ENCODE measurements at places on chromosomes 13 and 19.

DNA sequence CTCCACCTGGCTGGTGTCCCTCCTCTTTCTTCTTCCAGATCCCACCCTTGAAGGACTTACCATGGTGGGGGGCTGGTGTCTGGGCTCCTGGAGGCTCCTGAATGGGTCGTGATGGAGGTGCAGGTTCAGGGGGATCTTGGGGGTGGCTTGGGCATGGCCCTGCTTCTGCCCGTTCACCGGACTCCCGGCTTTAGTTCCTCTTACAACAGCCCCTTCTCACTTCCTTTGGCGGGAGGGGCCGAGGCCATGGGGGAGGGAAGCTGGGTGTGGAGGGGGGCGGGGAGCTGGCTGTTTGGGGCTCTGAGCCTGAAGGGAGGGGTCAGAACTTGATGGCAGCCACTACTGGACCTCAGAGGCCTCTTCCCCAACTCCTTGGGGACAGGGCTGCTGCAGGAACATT, at the start of gene MYO1F:
TSS of gene MYO1F (minus strand) at position 196 of the 400 bp plus-strand sequence. CDS start at position 63, 133 bp downstream.
- no peak for DNase-seq

- peak; percentile 36 for DNase-seq
These were observed 17.1 kb downstream of the UCHL3 start for GRCh38 chr13:75566658-75567057.

GRCh38 chr19:4334929-4335570, 3.6 kb downstream of the STAP2 start:
- no peak for DNase-seq

DNA sequence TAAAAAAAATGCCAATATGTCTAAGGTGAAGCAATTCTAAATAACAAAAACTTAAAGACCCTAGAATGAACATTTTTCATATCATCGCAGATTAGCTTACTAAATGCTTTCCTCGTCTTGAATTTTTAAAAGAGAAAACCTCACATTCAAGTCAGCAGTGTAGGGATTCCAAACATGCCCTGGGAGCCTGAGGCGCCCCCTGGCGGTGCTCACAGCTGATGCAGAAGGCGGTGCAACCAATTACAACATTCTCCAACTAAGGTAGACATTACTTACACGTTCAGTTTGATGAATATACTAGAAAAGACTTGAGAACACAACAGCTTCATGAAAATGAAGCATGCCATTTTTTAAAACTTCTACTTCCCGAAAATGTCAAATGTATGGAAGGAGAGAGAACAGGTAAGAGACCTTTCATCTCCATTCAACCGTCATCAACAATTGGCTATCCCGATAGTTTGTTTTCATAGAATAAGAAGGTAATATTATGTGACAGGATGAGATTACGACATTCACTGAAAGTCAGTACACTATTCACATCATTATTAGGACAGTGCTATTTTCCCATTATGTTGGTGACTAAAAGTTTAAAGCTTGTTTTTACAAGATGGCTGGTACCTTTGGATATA, 304.4 kb downstream of the DCLK1 start:
- no peak for DNase-seq

DNA sequence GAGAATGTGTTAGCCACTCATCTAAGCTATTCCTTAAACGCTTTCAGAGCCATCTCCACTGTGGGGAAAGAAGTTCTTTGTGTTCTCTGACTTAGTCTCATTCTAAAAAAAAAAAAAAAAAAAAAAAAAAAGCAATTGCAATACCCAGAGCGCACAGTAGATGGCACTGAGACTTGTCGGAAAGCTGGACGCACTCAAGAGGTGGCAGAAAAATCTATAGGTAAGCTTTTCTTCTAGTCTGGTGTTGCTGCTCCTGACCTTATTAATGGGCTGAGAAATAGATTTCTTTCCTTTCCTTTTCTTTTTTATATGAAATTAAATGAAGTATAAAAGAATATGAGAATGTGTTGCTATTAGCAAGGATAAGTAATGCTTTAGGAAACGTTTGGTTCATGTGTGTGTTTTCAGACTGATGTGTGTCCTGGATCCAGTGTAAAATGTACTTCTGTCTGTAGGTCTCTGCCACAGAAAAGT, 4.7 kb upstream of the GJB2 start:
- peak; percentile 67 for DNase-seq

- DNase-seq, result no peak
These were observed 7.4 kb downstream of the ACP5 start for GRCh38 chr19:11570039-11570462.

DNA sequence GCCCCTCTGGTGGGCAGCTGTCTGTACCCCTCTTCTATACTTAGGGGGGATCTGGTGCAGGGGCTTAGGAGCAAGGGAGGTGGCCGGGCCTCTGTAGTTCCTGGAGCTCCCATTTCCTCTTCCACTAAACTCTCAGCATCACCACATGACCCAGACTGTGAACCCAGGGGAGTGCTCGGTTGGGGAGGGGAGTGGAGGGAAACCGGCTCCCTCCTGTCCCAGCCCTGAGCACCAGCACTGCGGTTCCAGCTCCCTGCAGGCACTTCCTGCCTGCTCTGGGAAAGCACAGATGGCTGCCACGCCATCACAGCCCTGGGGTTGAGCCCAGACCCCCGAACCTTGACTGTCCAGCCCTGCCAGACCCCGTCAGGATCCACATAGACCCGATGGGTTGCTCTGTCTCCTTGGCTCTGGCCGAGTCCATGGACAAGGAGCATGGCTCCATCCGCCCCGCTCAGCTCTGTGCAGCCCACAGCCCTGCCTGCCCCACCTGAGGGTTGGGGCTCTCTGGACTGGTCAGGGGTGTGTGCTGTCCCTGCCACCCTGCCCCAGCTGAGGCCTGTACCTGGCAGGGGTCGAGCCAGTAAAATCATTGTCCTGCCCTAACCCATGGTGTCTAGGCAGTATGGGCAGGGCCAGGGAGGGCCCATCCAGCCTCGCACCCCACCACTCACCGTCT, 36.0 kb upstream of the SLC7A10 start:
- DNase-seq, result no peak

Measured in fibroblast of lung (primary cell).